Body of pancreas (tissue), 4 donors: ENCODE measurements at places on chromosomes 3 and 15.

DNA sequence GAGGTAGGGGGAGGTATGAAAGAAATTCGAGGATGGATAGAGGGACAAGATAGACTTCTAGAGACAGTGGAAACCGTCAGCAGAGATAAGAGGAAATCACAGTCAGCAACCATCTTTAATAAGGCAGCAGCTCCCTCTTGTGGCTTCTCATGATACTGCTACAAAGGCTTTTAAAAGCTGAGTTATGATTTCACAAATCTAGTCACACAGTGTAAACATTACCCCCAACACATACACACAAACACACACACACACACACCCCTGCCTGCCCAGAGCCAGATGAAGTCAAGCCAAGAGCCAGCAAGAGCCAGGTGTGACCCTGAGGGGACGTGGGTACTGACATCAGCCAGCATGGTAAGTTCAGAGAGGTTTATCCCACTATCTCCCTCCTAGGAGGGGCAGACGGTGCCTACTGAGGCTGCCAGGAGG is 18.9 kb upstream of the TGM5 start:
- H3K27me3 ChIP-seq: no peaks in the 10 kb centered on the region
- no peak overlapping the region for H3K27ac ChIP-seq
- no peaks in the 10 kb centered on the region for H3K36me3 ChIP-seq
- no peak overlapping the region for H3K4me3 ChIP-seq
- peak; percentile 69 for DNase-seq

DNA sequence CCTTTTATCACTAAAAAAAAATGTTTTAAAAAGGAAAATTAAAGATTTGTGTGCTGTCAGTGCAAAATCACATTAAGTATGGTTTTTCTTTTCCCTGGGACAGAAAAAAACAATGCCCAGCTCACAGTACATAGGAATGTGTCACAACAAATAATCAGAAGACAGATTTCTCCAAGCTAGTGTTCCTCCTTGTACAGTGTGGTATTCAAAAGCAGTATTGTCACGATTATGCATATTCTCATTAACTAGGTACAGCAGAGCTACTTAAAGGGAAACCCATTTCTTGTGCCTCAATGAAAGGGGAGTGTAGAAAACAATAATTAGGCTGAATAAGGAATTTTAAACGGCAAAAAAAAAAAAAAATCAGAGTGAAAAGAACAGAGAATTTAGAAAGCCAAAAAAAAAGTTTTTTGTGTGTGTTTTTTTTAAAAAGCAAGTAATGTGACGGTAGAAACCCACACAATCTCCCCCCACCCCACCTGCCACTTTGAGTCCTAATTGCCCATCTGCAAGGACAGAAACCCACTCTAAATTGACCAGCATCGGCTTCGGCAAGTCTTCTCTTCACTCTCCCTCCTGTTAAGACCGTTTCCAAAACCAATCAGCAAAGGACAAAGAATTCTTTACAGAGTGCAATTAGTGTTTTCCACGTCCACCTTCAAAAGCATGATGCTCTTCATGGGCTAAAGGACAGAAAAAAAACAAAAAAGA is 41.0 kb downstream of the EIF4E3 start:
- H3K27ac ChIP-seq: no peak overlapping the region
- peaks cover 6% of the 10 kb centered on the region for H3K4me1 ChIP-seq
- H3K4me3 ChIP-seq: no peak overlapping the region
- no peak for DNase-seq

GRCh38 chr15:47717036-47717612 is at the start of gene SEMA6D:
Gene SEMA6D (plus strand): TSS chr15:47717505. CDS start chr15:47759799, 42,294 bp downstream.
- H3K36me3 ChIP-seq: no peaks in the 10 kb centered on the region
- H3K4me1 ChIP-seq: peaks cover 42% of the 10 kb centered on the region
- DNase-seq: peak; percentile 77
- H3K27ac ChIP-seq: peak within 1 kb of the TSS; percentile 65

GRCh38 chr15:60830479-60830878 is 351.5 kb upstream of the ICE2 start:
- no peaks in the 10 kb centered on the region for H3K36me3 ChIP-seq
- H3K27me3 ChIP-seq: no peaks in the 10 kb centered on the region
- H3K4me1 ChIP-seq: no peaks in the 10 kb centered on the region
- H3K27ac ChIP-seq: no peak overlapping the region
- DNase-seq: no peak

GRCh38 chr15:59178151-59178695 is 28.4 kb upstream of the LDHAL6B start:
- H3K4me1 ChIP-seq: no peaks in the 10 kb centered on the region
- no peak for DNase-seq
- no peak overlapping the region for H3K27ac ChIP-seq
- H3K4me3 ChIP-seq: no peak overlapping the region

GRCh38 chr3:127491909-127492308 is 98.6 kb downstream of the TPRA1 start:
- no peak overlapping the region for H3K4me3 ChIP-seq
- H3K27ac ChIP-seq: no peak overlapping the region
- no peaks in the 10 kb centered on the region for H3K36me3 ChIP-seq

- H3K27me3 ChIP-seq: no peaks in the 10 kb centered on the region
- no peak overlapping the region for H3K27ac ChIP-seq
These were observed 15.1 kb downstream of the MB21D2 start for GRCh38 chr3:192902549-192902948.

DNA sequence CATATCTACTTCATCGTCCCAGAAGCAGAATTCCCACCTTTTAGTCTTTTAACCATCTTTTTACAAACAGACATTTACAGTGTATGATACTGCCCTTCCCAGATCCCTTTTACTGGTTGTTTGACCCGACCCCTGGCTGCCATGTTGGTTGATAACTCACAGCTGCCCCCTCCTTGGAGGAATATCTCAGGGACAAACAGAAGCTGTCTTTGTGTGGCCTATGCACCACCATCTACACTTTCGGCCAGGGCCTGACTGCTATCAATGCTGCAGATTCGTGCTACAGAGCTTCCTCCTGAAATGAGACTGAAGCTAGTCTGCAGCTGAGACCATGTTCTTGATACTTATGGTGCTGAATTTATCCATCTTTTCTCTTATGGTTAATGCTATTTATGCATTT is 6.6 kb upstream of the POLQ start:
- no peak overlapping the region for H3K27ac ChIP-seq
- DNase-seq: no peak
- H3K4me1 ChIP-seq: no peaks in the 10 kb centered on the region
- H3K36me3 ChIP-seq: no peaks in the 10 kb centered on the region
- H3K4me3 ChIP-seq: no peak overlapping the region
- no peaks in the 10 kb centered on the region for H3K27me3 ChIP-seq

GRCh38 chr3:177561769-177562392 is 364.6 kb upstream of the TBL1XR1 start:
- H3K27ac ChIP-seq: no peak overlapping the region
- H3K4me1 ChIP-seq: no peaks in the 10 kb centered on the region
- H3K27me3 ChIP-seq: no peaks in the 10 kb centered on the region
- no peak for DNase-seq
- no peaks in the 10 kb centered on the region for H3K36me3 ChIP-seq

DNA sequence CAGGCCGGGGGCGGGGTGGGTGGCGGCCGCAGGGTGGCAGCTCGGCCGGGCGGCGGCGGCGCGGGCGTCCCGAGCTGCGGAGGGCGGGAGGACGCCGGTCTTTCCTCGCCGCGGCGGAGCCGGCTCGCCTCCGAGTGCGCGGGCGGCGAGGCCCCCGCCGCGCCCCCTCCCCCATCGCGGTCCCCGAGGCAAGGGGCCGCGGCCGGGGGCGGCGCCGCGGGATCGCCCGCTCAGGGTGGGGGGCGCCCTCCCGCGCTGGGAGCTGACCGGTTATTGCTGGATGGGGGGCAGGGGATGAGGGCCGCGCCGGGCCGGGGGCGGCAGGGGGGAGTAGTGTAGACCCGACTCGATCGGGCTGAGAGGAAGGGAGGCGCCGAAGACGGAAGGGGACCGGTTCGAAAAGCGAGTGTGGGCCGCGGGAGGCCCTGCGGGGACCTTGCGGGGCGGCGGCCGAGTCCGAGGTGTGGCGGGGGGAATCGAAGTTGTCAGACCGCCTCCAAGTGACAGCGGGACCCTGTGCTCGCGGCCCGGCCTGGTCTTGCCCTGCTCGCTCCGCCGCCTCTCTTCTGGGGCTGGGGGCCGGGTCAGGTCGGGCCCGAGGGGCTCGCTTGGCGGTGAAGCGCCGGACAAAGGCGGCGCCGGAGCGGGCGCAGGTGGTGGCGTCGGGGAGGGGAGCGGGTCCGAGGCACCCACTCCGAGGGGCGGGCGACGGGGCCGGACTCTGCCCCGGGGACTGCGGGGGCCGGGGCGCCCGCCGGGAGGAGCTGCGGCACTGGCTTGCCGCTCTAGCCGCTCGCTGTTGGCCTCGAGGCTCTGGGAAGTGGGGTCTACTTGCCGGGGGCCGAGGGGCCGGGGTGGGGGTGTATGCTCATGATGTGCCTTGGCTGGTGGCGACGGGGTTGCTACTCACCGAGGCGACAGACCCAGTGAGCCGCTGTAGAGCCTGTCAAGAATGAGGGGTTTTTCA is 1.1 kb downstream of the BAHD1 start:
- DNase-seq: peak; percentile 39
- no peaks in the 10 kb centered on the region for H3K36me3 ChIP-seq
- no peaks in the 10 kb centered on the region for H3K27me3 ChIP-seq
- peak overlapping the region; percentile 62 for H3K4me3 ChIP-seq

DNA sequence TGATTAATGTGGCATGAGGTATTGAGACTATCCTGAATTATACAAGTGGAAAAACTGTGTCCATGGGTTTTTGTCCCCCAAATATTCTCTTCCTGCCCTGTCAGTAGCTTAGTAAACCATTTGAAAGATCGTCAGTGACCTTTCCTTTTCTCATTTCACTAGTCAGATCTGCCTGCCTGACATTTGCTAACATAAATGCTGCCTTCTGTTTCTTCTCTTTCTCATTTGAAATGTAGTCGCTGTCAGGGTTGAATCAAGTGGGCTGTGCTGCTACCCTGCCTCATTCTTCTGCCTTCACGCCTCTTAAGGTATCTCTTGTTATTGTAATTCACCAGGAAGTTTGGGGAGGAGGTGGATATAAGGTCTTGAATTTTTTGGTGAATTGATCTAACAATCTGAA is 67.5 kb downstream of the LRCH3 start:
- H3K4me3 ChIP-seq: no peak overlapping the region
- DNase-seq: no peak
- H3K4me1 ChIP-seq: no peaks in the 10 kb centered on the region
- no peaks in the 10 kb centered on the region for H3K27me3 ChIP-seq
- no peaks in the 10 kb centered on the region for H3K36me3 ChIP-seq

- H3K27me3 ChIP-seq: no peaks in the 10 kb centered on the region
- H3K4me3 ChIP-seq: no peak overlapping the region
- peak overlapping the region; percentile 49 for H3K27ac ChIP-seq
- no peak for DNase-seq
- H3K36me3 ChIP-seq: no peaks in the 10 kb centered on the region
These were observed 96.4 kb downstream of the FNDC3B start for GRCh38 chr3:172135820-172136219.

DNA sequence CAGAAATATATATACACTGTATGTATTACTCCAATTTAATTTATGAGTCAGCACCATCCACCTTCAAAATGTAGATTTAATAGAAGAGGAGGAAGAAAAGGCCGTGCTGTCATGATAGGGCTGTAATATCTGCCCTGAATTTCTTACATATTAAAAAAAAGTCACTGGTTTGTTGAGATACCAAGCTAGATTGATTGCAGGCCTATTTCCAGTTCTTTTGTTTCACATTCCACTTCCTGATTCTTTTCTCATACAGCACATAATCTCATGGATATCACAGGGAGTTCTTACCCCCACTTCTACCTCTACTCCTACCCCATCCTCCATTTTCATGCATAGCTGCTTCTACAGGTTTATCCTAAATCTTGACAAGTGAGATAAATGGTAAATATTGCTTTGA is 290.3 kb downstream of the ZBTB20 start:
- no peak for DNase-seq
- no peak overlapping the region for H3K4me3 ChIP-seq
- no peaks in the 10 kb centered on the region for H3K27me3 ChIP-seq
- H3K4me1 ChIP-seq: peaks cover 28% of the 10 kb centered on the region
- H3K36me3 ChIP-seq: no peaks in the 10 kb centered on the region

DNA sequence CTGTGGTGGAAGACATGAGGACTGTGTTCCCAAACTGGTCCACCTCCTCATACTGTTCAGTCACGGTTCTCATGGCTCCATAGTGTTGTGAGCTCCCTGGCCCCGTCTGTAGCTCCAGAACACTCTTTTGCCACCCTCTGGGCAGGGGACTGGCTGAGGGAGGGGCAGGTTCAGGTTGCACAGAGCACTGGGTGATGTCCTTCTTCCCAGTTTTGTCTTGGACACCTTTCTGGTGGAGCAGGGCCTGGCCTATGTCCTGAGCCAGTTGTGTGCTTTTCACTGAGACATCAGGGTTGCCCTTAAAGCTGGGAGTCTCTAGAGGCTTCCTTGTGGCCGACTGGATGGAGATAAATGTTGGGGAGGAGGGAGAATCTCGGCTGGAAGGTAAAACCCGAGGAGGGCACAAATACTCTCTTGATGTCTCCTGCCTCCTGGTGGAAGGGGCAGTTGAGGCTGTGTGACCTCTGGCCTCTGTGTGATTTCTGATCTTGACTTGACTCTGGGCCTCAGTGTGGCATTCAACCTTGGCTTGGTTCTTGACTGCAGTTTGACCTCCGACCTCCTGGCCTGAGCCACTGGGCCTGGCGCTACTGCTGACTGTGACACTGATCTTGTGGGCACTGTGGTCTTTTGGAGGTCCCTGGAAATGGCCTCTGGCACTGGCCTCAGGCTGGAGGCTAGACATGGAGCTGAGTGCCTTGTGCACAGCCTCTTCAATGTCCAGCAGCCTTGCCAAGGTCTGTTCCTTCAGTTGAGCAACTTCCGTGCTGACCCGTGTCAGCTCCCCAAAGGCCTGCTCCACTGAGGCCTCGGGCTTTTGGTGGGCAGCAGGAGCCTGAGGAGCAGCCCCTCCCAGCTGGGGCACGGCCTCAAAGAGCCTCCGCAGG is 8.1 kb downstream of the XIRP1 start:
- DNase-seq: no peak
- peaks cover 36% of the 10 kb centered on the region for H3K4me1 ChIP-seq
- H3K36me3 ChIP-seq: no peaks in the 10 kb centered on the region
- H3K4me3 ChIP-seq: no peak overlapping the region

DNA sequence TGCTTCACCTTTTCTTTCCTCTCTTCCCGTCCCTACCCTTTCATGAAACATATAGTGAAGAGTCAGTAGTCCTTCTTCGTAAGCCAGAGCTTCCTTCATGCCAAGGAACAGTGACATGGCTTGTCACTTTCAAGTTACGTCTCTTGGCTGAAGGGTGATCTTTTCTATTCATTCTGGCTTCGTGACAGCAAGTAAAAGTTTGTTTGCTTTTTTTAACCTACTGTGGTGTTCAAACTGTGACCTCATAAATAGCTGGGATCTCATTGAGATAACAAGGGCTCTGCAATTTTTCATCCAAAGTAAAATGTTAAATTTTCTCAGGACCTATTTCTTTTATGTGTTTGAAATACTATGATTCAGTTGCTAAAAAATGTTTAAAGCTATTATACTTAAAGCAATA is 10.5 kb downstream of the CDIN1 start:
- no peak overlapping the region for H3K4me3 ChIP-seq
- H3K36me3 ChIP-seq: no peaks in the 10 kb centered on the region
- no peaks in the 10 kb centered on the region for H3K4me1 ChIP-seq

GRCh38 chr15:47203993-47204392 is 513.3 kb upstream of the SEMA6D start:
- H3K4me3 ChIP-seq: no peak overlapping the region
- DNase-seq: no peak
- H3K27me3 ChIP-seq: no peaks in the 10 kb centered on the region
- H3K4me1 ChIP-seq: no peaks in the 10 kb centered on the region
- H3K36me3 ChIP-seq: no peaks in the 10 kb centered on the region
